ENCODE measurements at places on chromosomes 5 and 9.

DNA sequence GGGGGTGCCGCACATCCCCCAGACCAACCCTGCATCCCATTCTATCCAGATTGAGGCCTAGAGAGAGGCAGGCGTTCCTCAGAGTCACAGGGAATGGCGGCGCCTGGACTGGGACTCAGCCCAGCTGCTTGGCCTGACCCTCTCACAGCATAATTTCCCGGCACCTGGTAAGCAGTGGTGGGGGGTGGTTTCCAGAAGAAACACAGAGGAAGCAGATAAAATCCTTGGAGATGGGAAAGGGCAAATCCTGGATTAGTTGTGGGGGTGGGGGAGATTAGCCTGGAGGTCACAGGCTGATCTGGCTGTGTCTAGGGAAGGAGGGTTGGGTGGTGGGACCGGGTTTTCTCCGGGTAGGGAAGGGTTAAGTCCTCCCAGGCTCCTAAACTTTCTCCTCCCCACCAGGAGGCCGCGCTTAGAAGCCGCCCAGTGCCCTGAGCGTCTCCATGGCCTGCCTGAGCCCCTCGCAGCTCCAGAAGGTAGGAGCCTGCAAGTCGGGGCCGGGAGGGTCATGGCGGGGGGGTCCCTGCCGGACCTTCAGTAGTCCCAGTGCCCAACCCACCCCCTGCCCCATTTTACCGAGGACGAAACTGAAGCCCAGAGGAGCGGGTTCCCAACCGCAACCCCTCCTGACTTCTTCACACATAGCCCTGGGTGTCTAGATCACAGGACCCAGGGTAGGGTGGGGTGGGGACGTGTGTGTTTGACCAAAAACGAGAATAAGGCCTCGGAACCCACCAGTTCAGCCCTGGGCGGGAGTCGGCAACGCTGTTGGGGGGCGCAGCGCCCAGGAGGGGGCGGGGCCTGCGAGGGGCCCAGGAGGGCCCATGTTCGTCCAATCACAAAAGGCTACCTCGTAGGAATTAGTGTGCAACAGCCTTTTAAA lies 1.3 kb downstream of the PHYHD1 start:
- DNase-seq: peak; percentile 35

DNA sequence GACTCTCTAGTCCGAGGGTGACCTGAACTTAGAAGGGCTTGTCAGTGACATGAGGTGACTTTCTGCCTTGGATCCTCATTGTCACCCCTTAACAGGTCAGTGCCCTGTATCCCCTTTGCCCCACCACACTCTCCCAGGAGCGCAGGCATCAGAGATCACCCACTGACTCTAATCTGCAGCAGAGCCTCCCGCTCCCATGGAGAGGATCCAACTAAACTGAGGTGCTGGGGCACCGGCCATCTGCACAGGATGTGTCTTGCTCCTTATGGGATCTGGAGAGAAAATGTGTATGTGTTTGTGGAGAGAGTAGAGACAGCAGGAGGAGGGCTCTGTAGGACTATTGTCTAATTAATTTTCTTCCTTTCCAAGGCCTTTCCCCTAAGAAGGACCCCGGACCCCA lies 213.7 kb downstream of the ROR2 start:
- no peak for DNase-seq

- no peak for DNase-seq
Observed at GRCh38 chr5:142149363-142149762, 40.8 kb downstream of the NDFIP1 start.

GRCh38 chr9:109166171-109166770 lies 778 bp downstream of the FRRS1L start:
- DNase-seq: peak; percentile 42

DNA sequence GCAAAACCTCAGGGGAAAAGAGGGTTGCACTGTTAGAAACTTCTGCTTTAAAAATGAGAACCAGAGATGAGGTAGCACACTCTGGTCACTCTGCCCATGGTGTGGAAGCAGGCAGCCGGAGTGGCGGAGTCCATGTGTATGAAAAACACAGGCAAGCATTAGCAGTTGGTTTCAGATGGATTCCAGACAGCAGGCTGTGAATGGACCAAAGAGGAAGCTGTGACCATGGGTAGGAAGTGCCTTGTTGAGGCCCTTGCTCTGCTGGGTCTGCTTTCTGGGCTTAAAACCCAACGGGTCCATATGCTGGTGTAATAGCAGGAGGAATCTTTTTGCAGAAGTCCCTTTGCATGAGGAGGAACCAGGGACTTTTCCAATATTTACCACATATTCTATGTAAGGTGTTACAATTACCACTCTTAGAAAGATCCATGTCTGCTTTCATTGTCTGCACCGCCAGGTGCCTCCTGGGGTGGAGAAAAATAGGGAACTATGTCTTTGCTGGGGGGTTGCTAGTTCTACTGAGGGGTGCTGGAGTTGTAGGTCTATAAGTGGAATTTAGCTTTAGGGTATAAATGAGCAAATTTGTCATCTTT lies 77.0 kb downstream of the ANKRD55 start:
- DNase-seq: peak; percentile 9

- no peak for DNase-seq
Observed at GRCh38 chr5:158538506-158539074, 561.1 kb downstream of the EBF1 start.

DNA sequence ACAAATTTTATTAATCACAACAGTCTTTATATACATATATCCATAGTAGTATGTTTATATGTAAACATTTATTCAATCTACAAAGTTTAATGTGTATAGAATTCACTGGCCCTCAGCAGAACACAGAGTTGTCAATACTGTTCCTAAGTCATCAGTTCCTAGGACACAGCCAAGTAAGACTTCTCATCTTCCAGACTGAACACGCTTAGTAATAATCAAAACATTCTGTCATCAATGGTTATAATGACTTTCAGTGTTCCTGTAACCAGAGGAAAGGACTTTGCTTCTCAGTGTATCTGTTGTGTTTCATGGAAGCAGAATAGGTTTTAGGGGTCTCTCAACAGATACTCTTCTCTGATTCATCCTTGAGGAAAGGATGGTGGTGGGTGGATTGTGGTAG lies 82.2 kb downstream of the SMIM23 start:
- no peak for DNase-seq

DNA sequence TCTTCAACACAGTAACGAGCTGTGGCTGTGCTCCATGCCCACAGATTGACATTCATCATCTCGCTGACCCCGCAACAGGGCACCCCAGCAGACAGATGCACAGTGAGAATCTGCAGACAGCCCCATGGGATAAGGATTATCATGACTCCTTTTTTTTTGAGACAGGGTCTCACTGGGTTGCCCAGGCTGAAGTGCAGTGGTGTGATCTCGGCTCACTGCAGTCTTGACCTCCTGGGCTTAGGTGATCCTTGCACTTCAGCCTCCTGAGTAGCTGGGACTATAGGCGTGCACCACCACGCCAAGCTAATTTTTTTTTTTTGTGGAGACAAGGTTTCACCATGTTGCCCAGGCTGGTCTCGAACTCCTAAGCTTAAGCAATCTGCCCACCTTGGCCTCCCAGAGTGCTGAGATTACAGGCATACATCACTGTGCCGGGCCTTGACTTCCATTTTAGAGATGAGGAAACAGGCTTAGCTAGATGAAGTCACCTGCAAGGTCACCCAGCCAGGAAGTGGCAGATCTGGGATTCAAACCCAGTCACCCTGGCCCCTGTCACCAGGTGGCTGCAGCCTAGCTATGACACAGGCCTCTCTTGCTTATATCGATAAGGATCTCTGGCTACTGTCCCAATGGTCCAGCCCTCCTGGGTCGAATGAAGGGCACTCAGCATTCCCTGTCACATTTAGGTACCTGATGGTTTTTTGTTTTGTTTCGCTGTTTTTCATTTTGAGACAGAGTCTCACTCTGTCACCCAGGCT lies 5.1 kb downstream of the AIF1L start:
- DNase-seq: no peak

- no peak for DNase-seq
Observed at GRCh38 chr5:154784856-154785255, 29.7 kb downstream of the LARP1 start.

GRCh38 chr9:22111954-22112247 lies 102.8 kb upstream of the CDKN2B start:
- no peak for DNase-seq

DNA sequence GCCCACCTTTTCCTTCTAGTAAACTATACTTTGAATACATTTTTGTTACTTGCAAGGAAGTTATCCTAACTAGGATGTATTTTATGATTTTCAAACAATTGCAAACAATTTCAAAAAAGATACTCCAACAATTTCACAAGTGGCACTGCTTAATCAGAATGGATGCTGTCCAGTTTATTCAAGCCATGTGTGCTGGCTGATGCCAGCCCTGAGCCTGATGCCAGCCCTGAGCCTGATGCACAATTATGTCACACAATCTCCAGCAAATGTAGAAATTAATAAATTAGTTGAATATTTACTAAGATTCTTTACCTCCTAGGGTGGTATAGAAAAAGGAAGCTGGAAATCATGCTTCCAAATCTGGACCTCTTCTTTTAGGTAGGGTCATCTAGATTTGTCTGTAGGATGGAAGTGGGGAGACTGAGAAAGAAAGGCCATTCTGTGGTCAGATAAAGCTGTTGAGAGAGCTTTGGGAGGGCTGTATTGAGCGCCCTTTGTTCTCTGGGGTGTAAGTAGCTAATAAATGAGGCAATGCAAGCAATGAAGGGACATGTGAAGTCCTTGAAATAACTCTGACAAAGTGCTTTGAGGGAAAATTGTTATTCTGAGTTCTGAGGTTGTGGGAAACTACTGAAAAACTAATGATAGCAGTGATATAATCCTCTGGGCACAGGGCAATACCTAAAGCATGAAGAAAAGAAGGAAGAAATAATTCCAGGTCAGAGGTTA lies 5.8 kb upstream of the C6 start:
- no peak for DNase-seq

GRCh38 chr5:142156839-142157463 lies 48.4 kb downstream of the NDFIP1 start:
- no peak for DNase-seq

GRCh38 chr5:95988877-95989276 lies 27.2 kb upstream of the ELL2 start:
- DNase-seq: no peak

- DNase-seq: no peak
Observed at GRCh38 chr9:126684345-126684744, 70.6 kb downstream of the LMX1B start.

DNA sequence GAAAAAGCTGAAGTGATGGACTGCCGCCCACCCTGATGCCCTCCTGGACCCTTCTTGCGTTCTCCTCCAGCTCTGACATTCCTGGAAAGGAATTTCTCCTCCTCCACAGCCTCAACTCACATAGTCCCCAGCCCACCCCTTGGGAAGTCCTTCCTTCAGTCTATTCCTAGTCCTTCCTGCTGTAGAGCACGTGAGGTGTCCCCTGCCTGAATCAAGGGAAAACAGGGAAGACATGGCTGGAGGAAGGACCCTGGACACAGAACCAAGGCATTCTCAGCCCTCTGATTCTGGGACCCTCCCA lies 3.7 kb downstream of the ARID3C start:
- DNase-seq: no peak

- DNase-seq: no peak
Observed at GRCh38 chr5:14782591-14782990, 89.0 kb downstream of the ANKH start.

DNA sequence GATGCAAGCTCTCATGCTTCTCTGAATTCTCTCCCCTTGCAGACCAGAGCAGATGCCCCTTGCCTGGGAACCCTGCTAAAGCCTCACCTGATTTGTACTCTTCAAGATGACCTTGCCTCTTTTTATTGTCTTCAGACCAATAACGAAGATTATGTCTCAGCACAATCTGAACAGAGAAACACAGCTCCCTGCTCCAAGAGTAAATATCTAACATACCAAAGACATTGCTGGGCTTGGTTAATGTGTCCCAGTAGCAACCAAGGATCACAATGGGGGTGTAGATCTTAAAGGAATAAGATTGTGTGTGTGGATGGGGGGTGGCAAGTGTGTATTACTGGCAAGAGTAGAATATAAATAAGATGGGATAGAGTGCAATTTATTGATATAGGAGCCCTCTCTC lies 67.6 kb upstream of the LHFPL2 start:
- DNase-seq: no peak

- peak; percentile 79 for DNase-seq
Observed at GRCh38 chr9:100598641-100599145, 20.8 kb downstream of the CAVIN4 start.

DNA sequence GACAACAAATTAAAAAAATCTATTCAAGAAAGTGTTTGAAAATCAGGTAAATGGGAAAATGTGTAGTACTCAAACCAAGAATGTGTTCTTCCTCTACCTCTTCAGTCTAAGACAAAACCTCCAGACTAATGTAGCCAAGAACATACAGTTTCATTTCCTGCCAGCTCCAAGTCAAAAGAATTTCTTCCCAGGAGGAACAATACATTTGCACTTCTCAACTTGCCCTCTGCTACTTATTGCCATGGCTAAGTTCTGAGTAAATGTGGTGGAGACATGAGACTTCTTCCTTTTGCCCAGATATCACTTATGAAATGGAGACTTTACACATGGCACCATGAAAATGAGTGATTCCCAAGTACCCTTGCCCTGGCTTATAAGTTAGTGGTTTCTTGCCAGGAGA lies 2112.2 kb upstream of the C9orf72 start:
- no peak for DNase-seq

- no peak for DNase-seq
Observed at GRCh38 chr5:9743507-9743906, 113.4 kb upstream of the TAS2R1 start.

DNA sequence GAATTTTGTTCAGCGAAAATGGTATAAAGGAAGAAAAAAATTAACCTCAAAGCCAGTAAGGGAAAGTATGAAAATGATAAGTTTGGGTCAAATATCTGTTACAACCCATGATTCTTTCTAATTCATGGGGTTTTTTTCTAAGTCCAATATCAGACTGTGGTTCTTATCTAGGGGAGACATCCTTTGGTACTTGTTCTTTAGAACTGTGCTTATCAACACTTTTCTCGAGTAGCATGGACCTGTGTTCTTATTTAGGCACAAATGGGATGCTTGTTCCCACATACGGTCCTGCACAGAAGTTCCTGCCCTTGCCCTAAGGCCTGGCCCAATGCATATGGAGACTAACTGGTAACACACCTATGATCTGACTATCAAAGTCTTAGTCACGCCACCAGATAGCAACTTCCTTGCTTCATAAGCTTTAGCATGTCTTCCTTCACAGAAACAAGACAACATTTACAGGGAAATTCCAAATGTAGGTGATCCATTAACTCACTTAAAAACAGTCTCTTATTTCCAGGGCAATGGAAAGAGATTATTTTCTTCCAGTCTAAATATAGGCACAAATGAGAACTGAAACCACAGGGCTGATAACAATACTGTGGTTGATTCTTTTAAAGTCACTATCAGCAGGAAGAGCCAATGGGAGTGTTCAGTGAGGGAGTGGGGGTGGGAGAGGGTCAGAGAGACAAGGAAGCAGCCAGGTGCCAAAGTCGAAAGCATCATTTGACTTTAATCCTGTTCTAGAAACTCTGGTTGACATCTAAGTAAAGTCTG lies 268.8 kb upstream of the ANKRD55 start:
- DNase-seq: peak; percentile 13

GRCh38 chr5:163789870-163790269 lies 284.5 kb downstream of the MAT2B start:
- no peak for DNase-seq

DNA sequence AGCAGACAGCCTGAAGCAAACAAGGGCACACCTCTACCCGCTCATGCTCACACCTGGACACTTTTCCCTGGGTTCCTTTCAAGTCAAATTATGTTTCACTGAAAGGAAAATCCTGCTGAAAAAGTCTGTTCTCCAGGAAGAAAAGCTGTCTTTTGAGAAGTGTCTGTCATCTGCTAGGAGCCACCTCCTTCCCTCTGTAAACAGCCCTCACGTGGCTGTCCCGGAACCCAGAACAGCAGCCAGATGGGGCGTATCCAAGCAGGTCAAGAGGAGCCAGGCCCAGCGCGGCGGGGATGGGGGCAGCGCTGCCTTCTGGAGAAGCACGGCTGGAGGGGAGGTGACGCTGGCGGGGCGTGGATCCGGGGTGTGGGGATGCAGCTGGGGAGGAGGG lies at the start of gene PNPLA7:
Gene PNPLA7 (minus strand): TSS at position 172 of the 391 bp plus-strand sequence. CDS start 205 bp downstream, outside the sequence.
- DNase-seq: peak; percentile 76
